ENCODE measurements at places on chromosomes 11 and 22.

- DNase-seq: no peak
These were observed 184.4 kb upstream of the NARS2 start for GRCh38 chr11:78759071-78759470.

GRCh38 chr22:42174062-42174461 is 43.5 kb upstream of the CYP2D6 start:
- peak; percentile 48 for DNase-seq

DNA sequence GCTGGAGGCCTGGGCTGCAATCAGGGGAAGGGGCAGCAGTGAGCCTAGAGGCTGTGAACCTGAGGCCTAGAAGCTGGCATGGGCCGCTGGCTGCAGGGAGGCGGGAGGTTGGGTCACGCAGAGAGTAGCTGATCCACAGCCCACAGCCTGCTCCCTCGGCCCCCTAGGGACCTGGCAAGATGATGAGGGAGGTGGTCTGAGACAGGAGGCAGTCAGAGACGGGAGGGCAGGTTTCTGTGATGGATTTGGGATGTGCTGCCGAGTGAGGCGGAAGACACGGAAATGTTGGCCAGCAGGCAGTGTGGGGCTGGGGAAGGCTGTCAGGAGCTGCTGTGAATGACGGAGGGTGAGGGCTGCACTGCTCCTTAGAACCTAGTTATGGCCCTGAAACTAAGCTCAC is 22.7 kb downstream of the LRFN4 start:
- DNase-seq: no peak

GRCh38 chr11:31606893-31607292 is 97.3 kb downstream of the ELP4 start:
- DNase-seq: no peak

DNA sequence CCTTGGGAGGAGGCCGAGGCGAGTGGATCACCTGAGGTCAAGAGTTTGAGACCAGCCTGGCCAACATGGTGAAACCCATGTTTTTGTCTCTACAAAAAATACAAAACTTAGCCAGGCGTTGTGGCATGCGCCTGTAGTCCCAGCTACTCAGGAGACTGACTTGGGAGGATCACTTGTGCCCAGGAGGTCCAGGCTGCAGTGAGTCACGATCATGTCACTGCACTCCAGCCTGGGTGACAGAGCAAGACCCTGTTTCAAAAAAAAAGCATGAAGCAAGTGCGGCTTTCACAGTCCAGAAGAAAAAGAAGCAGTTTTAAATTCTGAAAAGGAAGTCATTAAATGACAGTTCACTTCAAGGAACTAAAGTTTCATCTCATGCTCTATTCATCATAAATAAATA is 7.1 kb upstream of the LTO1 start:
- DNase-seq: no peak

DNA sequence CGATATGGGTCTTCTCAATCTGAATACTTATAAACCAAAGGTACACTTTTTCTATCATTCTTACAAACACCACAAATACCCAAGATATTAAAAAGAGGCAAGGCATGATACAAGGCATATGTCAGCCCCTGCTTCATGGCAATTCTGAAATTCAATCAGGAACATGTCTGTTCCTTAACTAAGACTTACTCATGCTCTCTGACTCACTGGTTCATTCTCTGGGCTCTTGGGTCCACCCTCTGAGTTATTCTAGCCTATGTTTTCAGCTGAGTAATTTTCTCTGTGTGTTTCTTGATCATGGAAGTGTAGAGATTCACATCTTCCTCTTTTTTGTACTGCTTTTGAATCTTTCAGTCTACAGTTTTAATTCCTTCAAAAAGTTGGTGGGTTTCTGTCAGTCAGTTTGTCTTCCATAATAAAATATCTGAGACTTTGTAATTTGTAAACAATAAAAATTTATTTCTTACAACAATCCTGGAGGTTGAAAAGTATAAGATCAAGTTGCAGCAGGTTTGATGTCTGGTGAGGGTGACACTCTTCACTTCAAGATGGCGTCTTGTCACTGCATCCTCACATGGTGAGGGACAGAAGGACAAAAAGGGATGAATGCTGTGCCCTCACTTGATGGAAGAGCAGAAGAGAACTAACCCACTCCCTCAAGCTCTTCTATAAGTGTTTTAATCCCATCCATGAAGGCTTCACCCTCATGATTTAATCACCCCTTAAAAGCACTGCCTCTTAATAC is 211.7 kb downstream of the FAM76B start:
- peak; percentile 52 for DNase-seq

GRCh38 chr11:131185915-131186314 is 184.5 kb upstream of the NTM start:
- DNase-seq: no peak

DNA sequence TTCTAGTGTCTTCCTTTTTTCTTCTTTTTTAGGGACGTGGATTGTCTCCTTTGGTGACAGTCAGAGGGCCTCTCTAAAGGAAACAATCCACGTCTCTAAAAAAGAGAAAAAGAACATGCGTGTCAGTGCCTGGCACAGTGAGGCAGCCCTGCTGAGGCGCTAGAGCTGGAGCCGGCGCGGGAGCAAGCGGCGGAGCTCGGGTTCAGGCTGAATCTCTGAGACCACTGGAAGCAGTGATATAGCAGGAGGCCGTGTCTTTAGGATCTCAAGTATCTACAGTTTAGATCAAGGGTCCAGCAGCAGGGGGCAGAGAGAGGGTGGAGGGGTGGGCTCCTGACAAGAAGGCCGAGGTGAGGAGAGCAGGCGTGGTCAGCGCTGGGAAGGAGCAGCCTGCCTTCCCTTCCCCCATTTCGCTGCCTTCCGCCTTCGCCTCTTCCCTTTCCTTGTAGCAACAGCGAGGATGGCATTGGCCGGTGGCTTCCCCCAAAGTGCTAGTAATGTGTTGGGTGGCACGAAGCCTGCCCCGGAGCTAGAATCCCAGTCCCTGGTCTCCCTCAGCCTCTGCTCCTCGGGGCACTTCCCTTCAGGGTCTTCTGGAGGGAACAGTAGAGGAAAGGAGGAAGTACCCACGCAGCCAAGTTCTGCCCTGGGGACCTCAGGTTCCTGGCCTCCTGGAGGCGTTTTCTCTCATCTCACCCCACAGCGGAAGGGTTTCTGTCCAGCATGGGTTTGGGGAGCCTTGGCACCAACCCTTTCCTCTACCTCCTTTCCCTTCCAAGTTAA is 28.2 kb upstream of the RAB1B start:
- DNase-seq: no peak

- DNase-seq: no peak
These were observed 448.3 kb upstream of the DDI1 start for GRCh38 chr11:103587901-103588788.

DNA sequence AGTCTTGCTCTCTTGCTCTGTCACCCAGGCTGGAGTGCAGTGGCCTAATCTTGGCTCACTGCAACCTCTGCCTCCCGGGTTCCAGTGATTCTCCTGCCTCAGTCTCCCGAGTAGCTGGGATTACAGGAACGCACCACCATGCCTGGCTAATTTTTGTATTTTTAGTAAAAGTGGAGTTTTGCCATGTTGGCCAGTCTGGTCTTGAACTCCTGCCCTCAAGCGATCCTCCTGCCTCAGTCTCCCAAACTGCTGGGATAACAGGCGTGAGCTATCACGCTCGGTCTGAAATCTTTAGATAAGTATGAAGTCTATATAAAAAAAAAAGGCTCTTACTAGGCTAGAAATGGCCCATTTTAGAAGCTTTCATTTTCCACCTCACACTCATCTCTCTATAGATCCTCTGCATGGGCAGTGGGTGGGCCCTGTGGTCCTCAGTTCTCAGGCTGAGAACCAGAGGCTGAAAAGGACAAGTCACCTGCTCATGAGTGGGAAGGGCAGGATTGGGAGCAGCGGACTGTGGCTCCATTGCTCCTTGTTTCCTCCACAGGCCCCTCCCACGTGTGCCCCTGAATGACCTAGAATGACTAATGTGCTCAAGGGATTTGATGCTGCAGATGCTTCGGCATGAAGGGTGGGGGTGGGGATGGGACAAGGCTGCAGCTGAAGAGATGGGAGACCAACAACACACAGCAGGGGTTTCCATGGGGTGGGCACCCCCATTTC is 19.8 kb upstream of the PRAME start:
- DNase-seq: no peak

DNA sequence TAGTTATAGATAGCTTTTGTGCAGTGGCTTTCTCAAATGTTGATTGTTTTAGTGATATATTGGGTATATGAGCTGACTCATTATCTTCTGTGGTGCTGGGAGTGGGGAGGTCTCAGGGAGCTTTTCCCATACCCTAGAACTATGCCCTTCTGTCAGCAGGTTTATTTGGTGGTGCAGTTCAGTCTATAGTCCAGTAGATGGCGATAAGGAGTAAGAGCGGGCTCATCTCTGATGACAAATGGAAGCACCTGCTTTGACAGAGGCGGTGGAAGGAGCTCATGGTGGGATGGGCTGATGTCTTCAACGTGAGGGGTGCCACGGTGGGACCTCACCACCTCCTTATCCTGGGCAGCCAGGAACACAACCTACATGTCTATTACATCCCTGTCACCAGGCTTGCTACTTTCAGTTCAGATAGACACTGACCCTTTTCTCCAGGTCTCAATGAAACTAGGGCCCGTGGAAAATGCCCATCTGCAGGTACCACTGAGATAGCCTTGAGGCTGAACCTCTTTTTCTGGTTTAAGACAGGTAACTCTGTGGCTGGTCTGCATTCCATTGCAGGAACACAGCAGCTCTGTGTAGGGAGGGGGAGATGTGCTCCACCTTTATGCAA is 13.0 kb upstream of the OR6A2 start:
- DNase-seq: peak; percentile 68

All from common myeloid progenitor, CD34-positive (primary cell).